ENCODE measurements at places on chromosomes 1 and 21.

DNA sequence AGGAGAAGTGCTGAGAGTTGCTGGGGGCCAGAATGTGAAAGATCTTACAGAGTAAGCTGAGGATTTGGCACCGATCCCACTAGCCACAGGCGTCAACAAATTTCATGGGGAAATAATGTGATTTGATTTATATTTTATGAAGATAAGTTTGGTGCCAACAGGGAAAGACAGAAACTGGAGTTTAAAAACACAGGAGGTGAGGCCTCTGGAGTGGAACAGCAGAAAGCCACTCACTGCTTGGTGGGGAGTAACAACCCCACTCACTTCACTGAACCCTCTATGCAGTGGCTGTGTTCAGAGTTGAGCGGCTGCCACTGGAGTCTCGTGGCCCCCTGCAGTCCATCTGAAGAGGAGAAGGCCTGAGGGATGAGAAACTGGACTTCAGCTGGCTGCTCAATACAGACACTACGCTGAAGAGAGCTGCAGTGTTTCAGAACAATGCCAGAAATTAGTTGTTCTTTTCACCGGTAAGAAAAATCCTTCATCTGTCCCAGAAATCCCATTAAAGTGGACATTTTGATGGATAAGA is 48.0 kb upstream of the RXRG start:
- no peak for DNase-seq

- no peak for DNase-seq
These were observed 2.9 kb upstream of the PSMB2 start for GRCh38 chr1:35644204-35644603.

DNA sequence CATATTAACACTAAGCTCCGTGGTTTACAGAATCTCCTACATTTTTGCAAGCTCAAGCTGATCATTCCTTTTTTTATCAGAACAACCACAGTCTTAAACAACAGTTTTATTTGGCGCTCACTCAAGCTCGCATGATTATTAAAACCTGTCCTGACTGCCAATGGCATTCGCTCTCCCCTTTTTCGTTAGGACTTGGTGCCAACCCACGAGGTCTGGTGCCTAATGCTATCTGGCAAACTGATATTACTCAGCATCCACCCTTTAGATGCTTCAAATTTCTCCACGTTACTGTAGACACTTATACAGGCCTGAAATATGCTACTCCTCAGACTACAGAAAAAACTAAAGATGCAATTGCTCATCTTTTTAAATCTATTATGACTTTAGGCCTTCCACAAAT is 23.0 kb upstream of the ITLN1 start:
- DNase-seq = no peak

GRCh38 chr1:30756545-30757351 is 826 bp downstream of the LAPTM5 start:
- DNase-seq = peak; percentile 99

- no peak for DNase-seq
These were observed 557.4 kb upstream of the ZRANB2 start for GRCh38 chr1:71638081-71638766.

DNA sequence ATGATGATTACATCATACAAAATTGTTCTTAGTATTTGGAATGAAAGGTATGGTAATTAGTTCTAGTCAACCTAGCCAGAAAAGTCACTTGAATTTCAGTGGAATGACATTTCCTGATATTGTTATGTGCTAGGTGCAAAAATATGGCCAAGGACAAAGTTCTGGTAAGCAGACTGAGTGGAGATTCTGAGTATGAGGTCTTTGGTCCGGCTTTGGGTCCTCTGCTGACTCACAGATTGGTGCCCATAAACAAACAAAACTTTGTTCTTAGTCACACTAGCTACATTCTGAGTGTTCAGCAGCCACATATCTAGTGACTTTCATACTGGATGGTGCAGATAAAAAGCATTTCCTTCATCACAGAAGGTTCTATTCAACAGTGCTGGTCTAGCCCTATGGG is 206.1 kb downstream of the ZNF648 start:
- no peak for DNase-seq
